Lung microvascular endothelial cell (primary cell): ENCODE measurements at places on chromosomes 3 and 15. TPM values are rescaled to one million over a fixed set of nuclear protein-coding genes. Genes with fewer than 3 reads are reported as not detected.

- DNase-seq = no peak
Measured at GRCh38 chr15:26017665-26018064, 154.5 kb upstream of the ATP10A start.

GRCh38 chr3:187878772-187879518, 133.7 kb upstream of the BCL6 start:
- DNase-seq = no peak

DNA sequence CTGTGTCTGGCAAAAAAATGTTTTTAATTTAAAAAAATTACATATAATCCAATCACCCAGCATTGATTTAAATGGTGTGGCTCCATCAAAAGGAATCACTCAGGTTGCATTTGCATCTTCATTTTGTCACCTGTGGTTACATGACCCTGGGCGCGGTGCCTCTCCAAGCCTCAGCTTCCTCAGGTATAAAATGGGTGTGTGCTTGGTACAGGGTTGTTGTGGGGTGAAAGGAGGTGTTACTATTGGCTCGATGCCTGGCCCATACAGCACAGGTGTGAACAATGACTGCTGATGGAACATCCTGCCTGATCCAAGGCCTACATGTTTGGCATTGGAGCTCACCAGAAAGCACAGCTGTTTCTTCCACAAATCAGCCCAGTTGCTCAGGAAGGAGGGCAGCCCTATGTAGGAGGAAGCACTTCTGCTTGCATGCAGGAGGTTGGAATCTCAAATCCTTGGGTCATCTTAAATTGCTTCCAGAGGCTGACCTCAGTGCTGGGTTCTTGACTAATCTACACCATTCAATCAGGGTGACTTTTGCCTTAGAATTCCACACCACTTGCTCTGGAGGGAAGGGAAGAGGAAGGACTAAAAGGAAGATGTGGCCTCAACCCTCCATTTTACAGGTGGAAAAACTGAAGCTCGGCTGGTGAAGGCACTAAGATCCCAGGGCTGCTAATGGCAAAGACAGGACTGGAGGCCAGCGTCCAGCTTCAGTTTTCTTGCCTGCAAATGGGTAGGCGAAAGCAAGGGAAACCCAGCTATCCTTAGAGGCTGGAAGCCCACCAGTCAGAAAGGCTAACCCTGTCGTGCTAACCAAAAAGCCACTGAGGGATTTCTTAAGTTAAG, 31.7 kb downstream of the BHLHE40 start:
- peak; percentile 33 for DNase-seq

DNA sequence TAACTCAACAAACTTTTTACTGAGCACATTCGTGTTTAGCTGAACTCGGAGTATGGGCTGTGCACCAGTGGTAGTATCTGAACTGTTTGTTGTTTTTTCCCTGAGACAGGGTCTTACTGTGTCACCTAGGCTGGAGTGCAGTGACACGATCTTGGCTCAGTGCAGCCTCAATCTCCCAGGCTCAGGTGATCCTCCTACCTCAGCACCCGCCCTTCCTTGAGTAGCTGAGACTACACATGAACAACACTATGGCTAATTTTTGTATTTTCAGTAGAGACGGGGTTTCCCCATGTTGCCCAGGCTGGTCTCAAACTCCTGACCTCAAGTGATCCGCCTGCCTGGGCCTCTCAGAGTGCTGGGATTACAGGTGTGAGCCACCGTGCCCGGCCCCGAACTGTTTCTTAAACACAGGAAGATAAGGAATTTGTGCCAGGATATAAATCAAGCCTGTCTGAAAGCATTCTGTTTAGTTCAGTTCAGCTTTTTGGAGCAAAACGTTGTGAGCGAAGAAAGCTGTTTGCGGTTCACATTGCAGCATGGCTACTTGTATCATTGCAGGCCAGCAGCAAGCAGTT, 40.4 kb upstream of the SKOR1 start:
- no peak for DNase-seq

DNA sequence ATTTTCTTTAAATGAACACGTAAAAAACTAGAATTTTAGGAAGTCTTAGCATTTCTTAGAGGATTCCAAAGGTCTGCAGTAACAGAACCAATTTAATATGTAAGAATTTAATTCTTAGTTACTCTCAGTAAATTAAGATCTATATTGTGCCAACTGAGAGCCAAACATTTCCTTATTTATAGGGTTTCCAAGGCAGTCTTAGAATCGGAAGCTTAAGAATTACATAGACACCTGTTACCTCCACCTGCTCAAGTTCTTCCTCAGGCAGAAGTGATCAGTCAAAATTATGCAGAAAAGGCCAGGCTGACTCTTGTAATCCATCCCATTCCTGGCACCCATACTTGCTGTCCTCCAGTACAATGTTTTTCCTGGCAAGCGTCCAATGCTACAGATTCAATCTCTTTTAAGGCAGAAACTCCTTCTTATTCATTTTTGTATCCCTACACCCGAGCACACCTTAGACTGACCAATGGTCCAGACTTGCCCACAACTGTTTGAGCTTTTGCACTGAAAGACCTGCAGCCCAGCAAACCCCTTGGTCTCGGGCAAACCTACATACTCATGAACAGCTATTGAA, 64.3 kb downstream of the NCEH1 start:
- peak; percentile 68 for DNase-seq

- no peak for DNase-seq
Measured at GRCh38 chr3:45119824-45120358, 26.3 kb downstream of the CDCP1 start.

Gene SAMD7
- not detected in 2 replicates for total RNA-seq

Gene PLAAT1
- total RNA-seq = 0.20 and 0.44 TPM in 2 replicates
